ENCODE measurements at places on chromosomes 1 and 21.

GRCh38 chr1:65372557-65372956 lies 47.9 kb upstream of the LEPR start:
- DNase-seq, result no peak
- no peaks in the 10 kb centered on the region for H3K4me1 ChIP-seq
- H3K4me3 ChIP-seq, result no peak overlapping the region
- H3K27ac ChIP-seq, result no peak overlapping the region
- no peaks in the 10 kb centered on the region for H3K36me3 ChIP-seq
- H3K27me3 ChIP-seq, result no peaks in the 10 kb centered on the region

- no peaks in the 10 kb centered on the region for H3K36me3 ChIP-seq
- H3K27me3 ChIP-seq, result no peaks in the 10 kb centered on the region
- no peak for DNase-seq
- peaks cover 4% of the 10 kb centered on the region for H3K4me1 ChIP-seq
- H3K27ac ChIP-seq, result no peak overlapping the region
These were observed 101.4 kb downstream of the TOMM20 start for GRCh38 chr1:235027076-235027861.

DNA sequence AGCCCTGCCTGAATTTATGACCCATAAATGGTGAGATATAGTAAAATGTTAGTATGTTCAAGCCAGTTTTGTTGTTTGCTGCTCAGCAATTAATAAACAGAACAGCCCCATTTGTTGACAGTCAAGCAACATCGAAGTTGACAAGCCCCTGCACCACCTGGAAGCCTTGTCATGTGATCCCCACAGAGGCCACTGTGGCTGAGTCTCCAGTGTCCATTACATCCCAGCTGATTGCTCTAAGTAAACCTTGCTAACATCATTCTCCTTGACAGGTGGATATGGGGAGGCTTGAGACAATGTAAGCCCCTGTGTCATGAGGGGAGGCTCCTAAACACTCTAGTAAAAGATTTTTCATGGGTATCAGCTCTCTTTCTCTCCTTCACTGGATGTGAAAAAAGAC lies 17.5 kb upstream of the TACSTD2 start:
- no peak overlapping the region for H3K4me3 ChIP-seq
- DNase-seq, result no peak
- no peaks in the 10 kb centered on the region for H3K27me3 ChIP-seq
- peaks cover 18% of the 10 kb centered on the region for H3K4me1 ChIP-seq
- peaks cover 11% of the 10 kb centered on the region for H3K36me3 ChIP-seq

DNA sequence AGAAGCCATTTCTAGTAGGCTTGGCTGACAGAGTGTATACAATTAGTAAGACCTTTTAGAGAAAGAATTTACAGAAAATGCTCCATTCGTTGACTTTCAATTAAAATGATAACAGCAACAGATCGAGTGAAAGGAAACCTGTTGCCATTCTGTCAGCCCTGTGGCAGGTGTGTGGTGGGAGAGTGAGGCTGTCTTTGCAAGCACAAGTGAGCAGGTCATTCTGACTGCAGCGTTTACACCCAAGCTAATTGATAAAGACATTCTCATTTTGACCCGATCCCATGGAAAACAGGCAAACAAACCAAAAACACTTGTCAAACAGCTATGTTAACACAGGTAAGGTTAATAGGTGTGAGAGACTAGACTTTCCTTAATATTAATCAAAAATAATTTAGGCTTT lies 257.3 kb downstream of the PTBP2 start:
- H3K27me3 ChIP-seq, result no peaks in the 10 kb centered on the region
- no peaks in the 10 kb centered on the region for H3K36me3 ChIP-seq
- H3K27ac ChIP-seq, result no peak overlapping the region

DNA sequence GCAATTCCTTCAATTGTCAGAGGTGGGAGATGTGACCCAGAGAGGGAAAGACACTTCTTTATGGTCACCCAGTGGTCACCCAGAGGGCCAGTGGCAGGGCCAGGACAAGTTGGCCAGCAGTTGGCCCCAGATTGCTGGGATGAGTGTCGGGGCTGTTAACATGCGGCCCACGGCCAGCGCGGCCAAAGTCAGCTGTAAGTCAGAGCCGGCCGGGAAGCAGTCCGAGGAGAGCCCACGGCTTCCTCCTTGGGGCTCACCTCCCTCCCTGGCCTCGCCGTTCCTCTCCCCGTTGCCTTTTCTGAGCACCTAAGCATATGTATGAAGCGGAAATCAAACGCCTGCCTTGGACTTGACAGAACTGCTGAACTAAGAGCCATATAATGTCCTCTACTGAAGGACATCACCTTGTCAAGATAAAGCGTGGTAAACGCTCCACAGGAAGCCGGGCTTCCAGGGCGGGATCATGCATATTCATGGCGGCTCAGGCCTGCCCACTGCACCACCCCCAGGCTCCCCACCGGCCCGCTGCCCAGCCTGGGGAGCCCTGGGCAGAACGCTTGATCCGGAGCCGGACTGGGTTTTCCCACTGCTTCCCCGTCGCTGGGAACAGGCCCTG lies 245.4 kb upstream of the POU3F1 start:
- no peak for DNase-seq
- peaks cover 28% of the 10 kb centered on the region for H3K27me3 ChIP-seq
- no peaks in the 10 kb centered on the region for H3K36me3 ChIP-seq
- no peak overlapping the region for H3K27ac ChIP-seq

GRCh38 chr1:148166558-148167492 lies 14.7 kb upstream of the NBPF11 start:
- H3K27me3 ChIP-seq, result no peaks in the 10 kb centered on the region
- no peak for DNase-seq
- H3K36me3 ChIP-seq, result no peaks in the 10 kb centered on the region
- no peak overlapping the region for H3K27ac ChIP-seq
- H3K4me3 ChIP-seq, result no peak overlapping the region

DNA sequence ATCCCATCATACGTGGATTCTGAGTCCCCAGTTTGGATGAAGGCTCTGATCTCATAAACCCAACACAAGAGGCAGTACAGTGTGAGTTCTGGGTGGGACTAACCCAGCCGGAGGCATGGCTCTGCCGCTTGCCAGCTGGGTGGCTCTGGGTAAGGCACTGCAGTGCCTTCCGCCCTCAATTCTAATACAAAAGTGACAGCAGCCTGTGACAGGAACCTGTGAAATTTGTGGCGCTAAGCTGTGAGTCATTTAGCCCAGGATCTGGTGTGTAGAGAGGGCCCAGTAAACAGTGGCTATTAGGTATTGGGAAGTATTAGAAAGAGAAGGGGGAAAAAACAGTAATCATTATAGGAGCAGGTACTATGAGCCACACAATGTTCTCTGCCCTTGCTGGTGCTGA lies 23.3 kb downstream of the HSPG2 start:
- H3K4me1 ChIP-seq, result no peaks in the 10 kb centered on the region
- H3K36me3 ChIP-seq, result peaks cover 15% of the 10 kb centered on the region
- H3K27ac ChIP-seq, result no peak overlapping the region
- no peaks in the 10 kb centered on the region for H3K27me3 ChIP-seq
- DNase-seq, result no peak

DNA sequence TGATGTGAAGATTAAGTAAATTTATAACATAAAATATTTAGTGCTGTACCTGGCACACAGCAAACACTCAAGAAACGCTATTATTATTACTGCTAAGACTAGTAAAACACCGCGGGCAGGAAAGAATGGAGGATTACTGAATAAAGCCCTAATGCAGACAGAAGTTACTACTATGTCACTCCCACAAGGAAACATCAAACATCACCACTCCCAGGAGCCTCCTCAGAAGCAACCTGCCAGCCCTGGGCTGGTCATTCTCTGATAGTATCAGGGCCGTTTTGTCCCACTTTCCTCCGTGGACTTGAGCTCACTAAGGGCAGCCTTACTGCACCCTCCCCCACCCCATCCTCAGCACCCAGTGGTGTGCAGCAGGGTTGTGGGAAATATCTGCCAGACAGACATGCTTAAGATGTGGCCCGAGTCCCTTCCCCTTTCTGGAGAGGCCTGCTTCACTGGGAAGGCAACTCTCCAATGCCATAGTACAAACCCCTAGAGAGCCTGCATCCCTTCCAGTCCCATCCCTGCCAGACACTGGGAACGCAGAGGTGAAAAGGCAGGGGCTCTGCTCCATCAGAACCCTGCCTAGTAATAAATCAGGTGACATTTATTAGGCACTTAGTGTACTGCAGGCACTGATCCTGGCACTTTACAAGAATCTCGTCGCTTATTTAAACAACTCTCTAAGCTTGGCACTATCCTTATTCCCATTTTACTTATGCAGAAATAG lies 41.7 kb upstream of the ECE1 start:
- no peak overlapping the region for H3K27ac ChIP-seq
- H3K27me3 ChIP-seq, result no peaks in the 10 kb centered on the region
- DNase-seq, result no peak
- no peak overlapping the region for H3K4me3 ChIP-seq

DNA sequence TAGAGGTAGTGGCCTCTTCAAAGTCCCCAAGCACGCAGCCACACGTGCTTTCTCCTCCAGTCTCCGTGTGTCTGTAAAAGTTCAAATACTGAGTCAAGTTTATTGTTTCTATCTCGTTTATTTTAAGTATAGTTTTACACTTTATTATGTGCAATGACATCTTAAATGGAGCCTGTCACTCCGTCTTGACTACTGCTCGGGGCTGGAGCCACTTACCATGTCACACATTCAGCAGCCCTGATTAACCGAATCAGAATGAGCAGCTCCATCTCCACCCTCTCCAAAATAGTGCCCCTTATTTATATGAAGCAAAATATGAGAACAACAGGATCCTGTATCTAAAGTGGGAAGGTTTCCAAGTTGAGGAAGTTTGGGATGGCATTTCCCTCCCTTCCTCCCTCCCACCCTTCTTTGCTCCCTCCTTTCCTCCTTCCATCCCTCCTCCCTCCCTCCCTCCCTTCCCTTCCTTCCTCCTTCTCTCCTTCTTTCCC lies 201.0 kb downstream of the PBX1 start:
- DNase-seq, result no peak
- H3K27me3 ChIP-seq, result no peaks in the 10 kb centered on the region
- no peaks in the 10 kb centered on the region for H3K4me1 ChIP-seq

DNA sequence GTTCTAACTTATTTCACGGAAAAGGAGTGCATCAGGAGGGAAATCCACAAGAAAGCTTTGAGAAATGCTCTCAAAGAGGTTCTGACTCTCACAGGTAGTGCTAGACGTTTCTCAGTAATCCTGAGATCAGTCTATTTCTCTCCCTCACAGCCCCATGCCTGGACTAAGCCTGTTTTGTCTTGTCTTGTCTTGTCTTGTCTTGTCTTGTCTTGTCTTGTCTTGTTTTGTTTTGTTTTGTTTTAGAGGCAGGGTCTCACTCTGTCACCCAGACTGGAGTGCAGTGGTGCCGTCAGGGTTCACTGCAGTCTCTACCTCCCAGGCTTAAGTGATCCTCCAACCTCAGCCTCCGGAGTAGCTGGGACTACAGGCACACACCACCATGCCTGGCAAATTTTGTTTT lies 133.3 kb upstream of the SGIP1 start:
- H3K27me3 ChIP-seq, result no peaks in the 10 kb centered on the region
- DNase-seq, result no peak
- no peaks in the 10 kb centered on the region for H3K36me3 ChIP-seq
- no peaks in the 10 kb centered on the region for H3K4me1 ChIP-seq
- H3K27ac ChIP-seq, result no peak overlapping the region
- H3K4me3 ChIP-seq, result no peak overlapping the region

DNA sequence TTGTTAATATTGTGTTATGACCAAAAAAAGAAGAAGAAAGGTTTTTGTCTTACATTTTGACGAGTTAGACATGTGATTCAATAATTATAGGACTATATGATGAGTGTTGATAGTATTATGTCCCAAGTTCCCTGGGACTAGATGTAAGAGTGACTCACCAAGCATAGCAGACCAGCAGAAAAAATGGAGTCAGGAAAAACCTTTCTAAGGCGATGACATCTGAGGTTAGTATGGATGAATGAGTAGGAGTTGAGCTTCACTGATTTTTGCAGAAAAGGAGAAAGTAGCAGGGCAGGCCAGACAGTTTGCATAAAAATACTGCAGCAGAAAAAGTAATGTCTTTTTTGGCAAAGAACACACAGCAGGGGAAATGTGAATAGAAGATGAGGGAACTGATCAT lies 1041.3 kb upstream of the ADGRL4 start:
- no peaks in the 10 kb centered on the region for H3K36me3 ChIP-seq
- no peak overlapping the region for H3K27ac ChIP-seq
- no peaks in the 10 kb centered on the region for H3K27me3 ChIP-seq
- no peak overlapping the region for H3K4me3 ChIP-seq

GRCh38 chr1:33925586-33925985 lies 61.7 kb downstream of the HMGB4 start:
- no peak for DNase-seq
- H3K4me3 ChIP-seq, result no peak overlapping the region
- no peaks in the 10 kb centered on the region for H3K36me3 ChIP-seq
- H3K27me3 ChIP-seq, result peaks cover 6% of the 10 kb centered on the region
- no peak overlapping the region for H3K27ac ChIP-seq

- no peak for DNase-seq
- H3K27me3 ChIP-seq, result no peaks in the 10 kb centered on the region
- peak overlapping the region; percentile 71 for H3K27ac ChIP-seq
- H3K36me3 ChIP-seq, result no peaks in the 10 kb centered on the region
- peaks cover 25% of the 10 kb centered on the region for H3K4me1 ChIP-seq
- H3K4me3 ChIP-seq, result no peak overlapping the region
These were observed 103.7 kb downstream of the GPATCH2 start for GRCh38 chr1:217527151-217527550.

DNA sequence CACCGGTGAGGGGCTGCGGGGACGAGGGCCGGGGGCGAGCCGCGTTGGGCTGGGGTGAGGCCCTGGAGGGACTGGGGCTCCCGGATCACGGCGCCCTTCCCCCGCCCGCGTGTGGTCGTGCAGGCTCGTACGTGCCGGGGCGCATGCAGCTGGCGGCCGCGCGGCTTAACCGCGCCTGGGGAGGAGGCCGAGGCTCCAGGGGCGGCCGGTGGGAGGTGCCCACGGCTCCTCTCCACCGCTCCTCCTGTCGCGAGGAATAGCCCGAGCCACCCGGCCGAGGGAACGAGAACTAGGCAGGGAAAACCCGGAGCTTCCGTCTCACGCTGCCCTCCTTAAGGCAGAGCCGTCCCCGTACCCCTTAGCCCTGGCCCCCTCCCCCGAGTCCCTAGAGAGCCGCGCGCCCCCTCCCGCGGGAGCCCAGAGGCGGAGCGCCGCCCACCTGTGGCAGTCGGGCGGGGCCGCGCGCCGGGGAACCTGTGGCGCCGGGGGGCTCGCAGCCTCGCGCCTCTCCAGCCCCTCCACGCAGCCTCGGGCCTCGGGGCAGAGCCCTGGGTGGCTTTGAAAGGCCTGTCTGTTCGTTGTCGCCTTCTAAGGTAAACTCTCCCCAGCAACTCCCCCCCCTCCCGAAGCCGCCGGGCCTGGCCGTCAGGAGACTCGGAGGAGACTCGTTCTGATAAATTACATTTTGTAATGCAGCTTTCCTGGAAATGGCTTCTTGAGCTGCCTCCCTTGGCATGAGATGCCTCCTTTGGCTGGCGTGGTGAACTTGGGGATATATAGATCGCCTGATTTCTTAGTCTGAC lies 746 bp downstream of the AK4 start:
- peaks cover 17% of the 10 kb centered on the region for H3K36me3 ChIP-seq
- peak; percentile 69 for DNase-seq
- H3K4me3 ChIP-seq, result peak overlapping the region; percentile 59
- H3K27ac ChIP-seq, result peak overlapping the region; percentile 80
- H3K4me1 ChIP-seq, result peaks cover 6% of the 10 kb centered on the region
- H3K27me3 ChIP-seq, result no peaks in the 10 kb centered on the region
